ENCODE measurements at places on chromosomes 12 and 14.

DNA sequence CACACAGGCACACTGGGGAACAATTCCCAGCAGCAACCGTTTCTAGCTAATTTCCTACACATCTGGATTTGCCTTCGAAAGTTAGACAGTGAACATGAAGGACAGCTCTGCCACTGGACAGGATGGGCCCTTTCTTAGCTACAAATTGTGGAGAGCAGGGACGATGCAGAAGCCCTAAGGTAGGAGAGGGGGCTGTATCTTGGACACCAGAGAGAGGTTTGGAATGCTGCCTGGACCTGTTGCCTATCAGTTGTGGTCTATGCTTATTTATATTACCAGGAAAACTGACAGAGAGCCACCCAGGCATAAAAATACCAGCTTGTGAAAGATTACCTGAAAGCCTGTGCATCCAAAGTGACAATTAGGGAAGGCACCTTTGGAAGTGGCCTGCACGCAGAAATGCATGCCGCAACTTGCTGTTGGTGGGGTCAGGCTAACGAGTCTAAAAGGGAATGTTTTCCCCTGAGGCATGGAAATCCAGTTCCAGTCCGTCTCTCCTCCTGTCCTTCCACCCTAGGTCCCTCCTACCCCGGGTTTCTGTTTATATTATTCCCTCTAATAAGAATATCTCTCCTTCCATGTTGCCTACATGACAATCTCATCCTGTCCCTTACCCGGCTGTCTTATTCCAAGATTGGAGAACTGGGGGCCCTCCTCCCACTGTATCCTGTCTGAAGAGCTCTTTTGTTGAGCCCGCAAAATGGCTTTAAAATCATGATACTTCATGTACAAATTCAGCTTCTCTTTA is 60.2 kb downstream of the MDM2 start:
- no peak for DNase-seq

DNA sequence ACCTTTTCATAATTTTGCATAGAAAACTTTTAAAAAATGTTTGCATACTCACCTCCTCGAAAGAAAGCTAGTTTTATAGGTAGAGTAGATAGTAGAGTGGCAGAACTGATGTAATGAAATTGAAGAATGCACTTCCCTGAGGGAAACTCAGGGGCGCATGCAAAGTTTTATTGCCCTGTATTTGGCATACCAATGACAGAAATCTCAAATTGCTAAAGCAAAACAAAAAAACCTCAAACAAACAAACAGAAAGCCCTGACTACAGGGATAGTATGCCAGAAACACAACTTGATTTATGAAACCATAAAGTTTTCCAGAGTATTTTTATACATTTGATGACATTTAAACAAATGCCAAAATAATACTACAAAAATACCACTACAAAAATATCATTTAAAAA is 1.8 kb downstream of the RASSF9 start:
- DNase-seq, result no peak

- DNase-seq, result peak; percentile 37
Observed at GRCh38 chr14:77607741-77608302, 8.6 kb downstream of the SPTLC2 start.

DNA sequence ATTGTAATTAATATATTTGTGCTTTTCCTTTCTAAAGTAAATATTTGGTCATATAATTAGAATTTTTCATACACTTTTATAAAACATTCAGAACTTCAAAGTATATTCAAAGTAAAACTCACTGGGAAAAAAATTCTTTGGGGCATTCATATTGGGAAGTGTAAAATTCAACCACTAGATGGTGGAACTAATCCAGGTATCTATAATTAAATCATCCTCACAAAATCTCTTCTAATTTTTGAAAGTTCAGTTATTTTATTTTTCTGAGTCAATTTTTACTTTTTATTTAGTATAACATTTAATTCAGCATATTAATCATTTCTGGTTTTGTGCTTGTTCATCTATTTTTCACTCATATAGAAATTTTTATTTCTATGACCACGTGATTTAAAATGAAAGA is 81.0 kb downstream of the NTS start:
- DNase-seq, result no peak

DNA sequence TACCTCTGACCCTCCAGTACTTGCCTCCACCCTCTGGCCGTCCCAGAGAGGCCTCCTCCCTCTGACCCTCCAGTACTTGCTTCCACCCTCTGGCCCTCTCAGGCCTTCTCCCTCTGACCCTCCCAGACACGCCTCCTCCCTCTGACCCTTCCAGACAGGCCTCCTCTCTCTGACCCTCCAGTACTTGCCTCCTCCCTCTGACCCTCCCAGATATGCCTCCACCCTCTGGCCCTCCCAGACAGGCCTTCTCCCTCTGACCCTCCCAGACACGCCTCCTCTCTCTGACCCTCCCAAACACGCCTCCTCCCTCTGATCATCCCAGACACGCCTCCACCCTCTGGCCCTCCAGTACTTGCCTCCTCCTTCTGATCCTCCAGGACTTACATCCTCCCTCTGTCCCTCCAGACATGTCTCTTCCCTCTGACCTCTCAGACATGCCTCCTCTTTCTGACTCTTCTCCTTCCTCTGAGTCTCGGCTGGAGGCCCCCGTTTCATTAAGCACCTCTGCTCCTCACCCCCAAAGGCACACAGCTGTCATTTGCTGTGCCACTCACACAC is 71.9 kb downstream of the PHETA1 start:
- no peak for DNase-seq

DNA sequence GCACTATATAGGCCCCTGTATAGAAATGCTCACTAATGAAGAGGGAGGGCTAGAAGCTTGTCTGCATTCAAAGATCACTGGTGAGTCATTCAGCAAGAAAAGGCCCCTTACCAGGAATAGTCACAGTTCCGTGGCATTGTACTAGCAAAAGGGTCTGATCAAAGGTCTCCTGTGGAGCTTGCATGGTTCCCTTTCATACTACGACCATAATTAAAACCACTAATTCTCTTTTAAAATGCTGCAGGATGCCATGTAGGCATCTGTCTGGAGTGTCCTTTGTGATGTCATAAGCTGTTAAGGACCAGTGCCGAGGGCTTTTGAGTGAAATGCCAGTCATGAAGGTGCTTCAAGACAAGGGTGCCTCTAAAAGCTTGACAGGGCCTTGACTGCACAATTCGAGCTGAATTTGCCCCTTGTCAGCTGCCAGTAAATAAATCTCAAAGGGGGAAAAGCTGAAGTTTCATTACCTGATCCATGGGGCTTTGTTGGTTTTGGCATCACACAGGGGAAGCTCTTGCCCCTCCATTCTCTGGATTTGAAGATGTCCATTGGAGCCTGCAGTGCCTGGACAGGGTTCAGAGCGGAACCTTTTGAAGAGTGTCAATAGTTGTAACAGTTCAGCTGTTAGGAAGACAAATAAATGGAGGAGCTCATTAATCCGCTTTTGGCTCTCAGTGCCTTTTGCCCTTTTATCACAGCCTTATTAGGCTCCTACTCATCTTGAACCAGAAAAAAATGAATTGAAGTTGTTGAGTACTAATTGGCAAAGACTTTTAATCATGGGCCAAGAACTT is 69.1 kb downstream of the TMEM260 start:
- no peak for DNase-seq

- DNase-seq, result peak; percentile 43
Observed at GRCh38 chr12:107884769-107885694, 110.5 kb downstream of the ASCL4 start.

- DNase-seq, result no peak
Observed at GRCh38 chr12:113149361-113150150, at the start of gene CFAP73. TSS of gene CFAP73 (plus strand) at chr12:113149724. CDS start at chr12:113149858, 134 bp downstream.

GRCh38 chr14:28242895-28243294 is 523.7 kb upstream of the FOXG1 start:
- DNase-seq, result no peak

- DNase-seq, result no peak
Observed at GRCh38 chr12:48352157-48352760, 1.5 kb upstream of the ZNF641 start.

DNA sequence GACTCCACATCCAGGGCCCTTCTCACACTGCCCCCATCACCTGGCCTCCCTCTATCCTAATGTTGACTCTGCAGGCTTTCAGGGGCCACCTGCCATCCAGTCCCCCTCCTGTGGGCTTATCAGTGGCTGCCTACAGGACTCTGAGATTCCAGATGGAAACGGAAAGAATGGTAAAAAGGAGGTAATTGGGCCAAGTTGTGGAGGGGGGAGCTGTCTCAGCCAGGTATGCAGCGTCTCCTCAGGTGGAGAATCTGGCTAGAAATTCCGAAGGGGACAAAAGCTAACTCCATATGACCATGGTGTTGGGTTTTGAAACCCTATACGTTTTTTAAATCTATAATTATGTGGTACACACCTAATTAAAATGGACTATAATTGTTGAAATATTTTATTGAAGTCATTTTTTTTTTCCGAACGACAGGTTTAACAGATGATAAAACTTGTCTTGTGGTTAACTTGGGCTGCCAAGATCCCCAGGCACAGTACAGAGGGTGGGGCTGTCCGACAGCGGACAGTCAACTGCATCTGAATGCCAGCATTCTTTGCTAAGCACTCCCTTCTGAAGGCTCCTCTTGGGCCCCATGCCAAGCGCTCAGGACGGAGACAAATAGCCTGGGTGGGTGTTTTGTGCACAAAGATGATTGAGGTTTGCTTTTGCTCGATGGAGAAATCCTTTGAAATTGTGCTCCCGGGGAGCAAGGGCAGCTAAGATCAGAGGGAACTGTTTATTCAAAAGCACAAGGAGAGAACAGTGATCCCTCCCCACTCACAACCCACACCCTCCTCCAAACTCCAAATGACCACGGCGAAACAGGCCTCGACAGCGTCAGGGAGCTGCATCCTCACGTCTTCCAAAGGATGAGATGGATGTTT is 365.6 kb downstream of the BCL11B start:
- no peak for DNase-seq

GRCh38 chr12:4275016-4275869 is 1.7 kb downstream of the CCND2 start:
- DNase-seq, result no peak

- DNase-seq, result peak; percentile 12
Observed at GRCh38 chr14:104385531-104386101, 193.9 kb upstream of the C14orf180 start.

Measured in activated T-cell treated with anti-CD3 and anti-CD28 coated beads, Interleukin-2, amount 50 U/mL, for 48 hours (primary cell).